ENCODE measurements at places on chromosomes 11 and 22.

DNA sequence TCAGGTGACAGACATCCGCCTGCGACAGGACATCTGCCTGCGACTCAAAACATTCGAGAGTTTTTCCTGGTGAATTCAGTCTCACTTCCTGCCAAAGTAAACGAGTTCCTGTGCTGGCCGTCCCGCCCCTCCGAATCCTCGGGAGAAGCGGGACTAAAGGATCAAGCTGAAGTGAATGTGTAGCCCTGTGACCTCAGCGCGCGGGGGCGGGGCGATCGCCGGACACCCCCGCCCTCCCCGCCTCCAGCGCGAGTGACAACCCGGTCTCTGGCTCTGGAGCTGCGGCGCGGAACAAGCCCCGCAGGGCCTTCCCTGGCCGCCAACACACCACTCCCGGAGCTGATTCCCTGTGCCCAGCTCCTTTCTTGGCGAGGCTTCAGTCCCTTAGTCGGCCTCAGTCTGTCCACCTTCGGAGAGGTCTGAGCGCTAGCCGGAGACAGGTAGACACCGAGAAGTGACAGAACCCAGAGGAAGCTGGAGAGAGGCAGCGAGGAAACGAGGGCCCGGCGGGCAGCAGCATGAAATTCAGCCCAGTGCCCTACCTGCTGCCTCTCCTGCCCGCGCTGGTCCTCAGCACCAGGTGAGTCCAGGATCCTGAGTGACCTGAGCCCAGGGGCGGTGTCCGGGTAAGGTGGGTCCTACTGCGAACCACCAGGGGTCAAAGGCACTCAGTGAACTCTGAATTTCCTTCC is 766.4 kb upstream of the LUZP2 start:
- DNase-seq, result no peak

DNA sequence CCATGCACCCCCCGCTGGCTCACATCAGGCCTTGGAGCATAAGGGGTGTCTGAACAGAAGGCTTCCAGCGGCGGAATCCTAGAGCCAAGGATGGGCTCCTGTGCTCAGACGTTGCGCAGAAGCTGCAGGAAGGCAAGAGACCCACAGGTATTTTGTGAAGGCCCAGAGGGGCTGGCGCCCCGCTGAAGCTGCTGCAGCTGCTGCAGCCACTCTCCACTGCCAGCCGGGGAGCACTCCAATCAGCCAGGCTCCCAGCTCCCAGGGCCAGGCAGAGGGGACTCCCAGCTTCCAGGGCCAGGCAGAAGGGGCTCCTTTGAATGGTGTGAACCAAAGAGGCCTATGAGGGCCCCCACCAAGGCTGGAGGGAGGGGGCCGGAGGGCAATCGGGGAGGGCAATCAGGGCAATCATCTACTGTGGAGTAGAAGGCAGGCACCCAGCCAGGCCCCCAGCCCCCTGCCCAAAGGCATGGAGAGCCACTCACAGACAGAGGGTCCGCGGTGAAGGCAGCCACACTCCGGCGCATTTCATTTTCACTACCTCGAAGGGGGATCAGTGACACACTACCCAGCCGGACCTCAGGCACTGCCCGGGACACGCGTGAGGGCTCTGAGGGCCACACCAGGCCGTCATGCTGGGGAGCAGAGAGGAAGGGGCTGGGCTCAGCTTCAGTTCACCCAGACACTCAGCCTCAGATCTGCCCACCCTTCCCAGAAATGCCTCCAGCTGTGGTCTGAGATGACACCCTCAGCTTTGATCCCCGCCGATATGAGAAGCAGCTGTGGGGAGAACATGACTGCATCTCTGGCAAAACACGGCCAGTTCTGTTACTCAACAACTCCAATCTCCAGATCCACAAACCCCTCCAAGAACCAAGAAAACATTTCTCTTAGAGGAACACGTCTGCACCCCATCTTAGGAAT is 11.6 kb upstream of the PDE2A start:
- DNase-seq, result no peak

GRCh38 chr22:28151151-28151816 is 232.2 kb upstream of the PITPNB start:
- peak; percentile 62 for DNase-seq

DNA sequence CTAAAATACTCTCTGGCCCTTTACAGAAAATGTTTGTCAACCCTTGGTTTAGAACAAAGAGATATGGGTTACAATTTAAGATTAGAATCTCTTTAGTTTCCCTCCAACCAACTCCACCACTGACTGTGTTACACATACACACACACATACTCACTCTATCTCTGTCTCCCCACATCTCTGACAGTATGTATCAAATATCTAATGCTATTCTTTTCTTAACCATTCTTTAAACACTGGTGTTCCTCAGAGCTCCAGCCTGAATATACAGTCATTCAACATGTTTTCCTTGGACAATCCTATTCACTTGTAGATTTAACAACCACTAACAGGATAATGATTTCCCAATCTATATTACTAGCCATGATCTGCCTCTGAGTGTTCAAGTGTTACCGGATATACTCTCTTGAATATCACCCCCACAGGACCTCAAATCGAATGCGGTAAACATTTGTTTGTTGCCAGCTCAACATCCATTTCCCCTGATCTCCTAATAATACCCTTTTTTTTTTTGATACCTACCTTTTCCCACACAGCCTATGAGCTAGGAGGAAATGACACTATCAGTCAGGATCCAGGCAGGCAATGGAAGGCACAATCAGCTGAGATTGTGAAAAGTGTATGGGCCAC is 6.1 kb downstream of the MPZL3 start:
- no peak for DNase-seq

- peak; percentile 55 for DNase-seq
Observed at GRCh38 chr11:130145975-130146776, 13.4 kb upstream of the ST14 start.
